ENCODE measurements at places on chromosomes 6 and 20.
A peak's percentile ranks its signal among the peaks of the same experiment; 100 is the strongest.

DNA sequence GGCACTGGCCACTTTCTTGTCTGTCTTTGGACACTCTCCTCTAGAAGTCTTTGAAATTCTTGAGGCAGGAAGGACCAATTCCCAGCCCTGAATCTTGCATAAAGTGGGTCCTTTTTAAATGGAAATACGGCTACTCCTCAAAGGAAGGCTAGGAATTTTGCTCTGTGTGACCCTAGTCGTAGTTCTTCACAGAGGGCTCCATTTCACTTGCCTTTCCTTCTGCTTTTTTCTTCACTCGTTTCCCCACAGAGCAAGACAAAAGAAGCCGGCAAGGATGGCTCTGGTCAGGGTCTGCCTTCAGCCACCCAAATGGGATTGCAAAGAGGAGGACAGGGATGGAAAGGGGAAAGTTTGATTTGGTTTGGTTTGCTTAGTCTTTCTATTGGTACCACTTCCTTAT lies 25.8 kb downstream of the HLA-E start:
- DNase-seq: no peak

DNA sequence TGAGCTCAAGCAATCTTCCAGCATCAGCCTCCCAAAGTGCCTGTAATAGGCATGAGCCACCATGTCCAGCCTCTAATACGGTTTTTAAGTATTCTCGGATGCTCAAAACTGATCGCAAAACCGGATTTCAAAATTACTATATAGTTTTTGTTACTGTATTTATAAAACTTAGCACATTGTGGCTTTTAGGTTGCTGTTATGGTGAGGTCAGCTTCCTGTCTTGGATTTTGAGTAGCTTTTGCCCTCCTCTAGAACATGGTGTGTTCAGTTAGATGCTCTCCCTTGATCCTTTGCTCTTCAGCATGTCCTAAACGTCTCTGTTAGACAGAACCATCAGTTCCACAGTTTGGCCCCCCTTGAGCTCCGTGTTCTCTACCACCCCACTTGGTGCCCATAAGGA lies 96.2 kb downstream of the RPP40 start:
- no peak for DNase-seq

- DNase-seq: no peak
These were observed 386.5 kb upstream of the ID4 start for GRCh38 chr6:19450651-19451050.

DNA sequence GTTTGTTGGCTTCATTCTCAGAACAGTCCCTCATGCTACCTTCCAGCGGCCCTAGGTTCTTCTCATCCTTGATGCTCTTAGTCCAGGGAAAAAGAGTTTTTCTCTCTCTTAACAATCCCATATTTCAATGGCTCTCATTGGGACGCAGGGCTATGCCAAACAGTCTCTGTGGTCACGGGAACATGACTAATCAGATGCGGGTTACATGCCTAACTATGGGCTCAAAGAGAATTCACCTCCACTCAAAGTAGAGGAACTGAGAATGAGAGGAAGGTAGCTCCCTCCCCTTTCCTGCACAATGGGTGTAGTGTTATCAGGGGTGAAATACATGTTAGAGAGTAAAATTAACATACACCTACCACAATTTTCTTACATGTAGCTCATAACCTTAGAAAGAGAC lies 18.1 kb upstream of the ATRN start:
- DNase-seq: no peak

GRCh38 chr20:45851501-45851900 lies 5.7 kb downstream of the ACOT8 start:
- no peak for DNase-seq

DNA sequence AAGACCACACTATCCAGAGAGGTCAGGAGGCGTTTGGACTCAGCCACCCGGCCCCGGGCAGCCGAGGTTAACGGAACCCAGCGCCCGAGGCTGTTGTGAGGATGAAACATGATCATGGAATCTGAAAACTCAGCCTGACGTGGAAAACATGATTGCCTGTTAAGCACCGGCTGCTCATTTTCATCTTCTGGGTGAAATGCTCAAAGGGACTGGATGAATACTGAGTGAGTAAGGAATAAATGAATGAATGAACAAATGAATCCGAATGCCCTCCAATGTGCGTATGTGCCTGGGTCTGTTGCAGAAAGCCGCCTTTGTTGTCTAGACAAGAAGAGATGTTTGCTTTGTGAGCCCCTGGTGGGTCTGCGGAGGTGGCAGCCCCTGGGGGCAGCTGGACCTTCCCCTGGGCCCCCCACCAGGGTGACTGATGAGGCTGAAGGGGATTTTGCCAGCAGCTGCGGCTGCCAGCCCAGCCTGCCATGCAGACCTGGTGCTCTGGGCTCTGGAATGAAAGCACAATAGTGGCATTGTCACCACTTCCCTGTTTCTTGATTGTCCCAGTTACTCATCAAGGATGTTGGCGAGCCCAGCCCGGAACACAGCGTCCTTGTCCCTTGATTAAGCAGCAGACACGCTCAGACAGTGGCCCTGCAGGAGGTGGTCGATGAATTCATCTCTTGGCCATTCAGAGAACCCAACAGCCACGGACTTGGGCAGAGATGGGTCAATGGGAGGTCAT lies 211.1 kb downstream of the ANKRD60 start:
- DNase-seq: no peak

DNA sequence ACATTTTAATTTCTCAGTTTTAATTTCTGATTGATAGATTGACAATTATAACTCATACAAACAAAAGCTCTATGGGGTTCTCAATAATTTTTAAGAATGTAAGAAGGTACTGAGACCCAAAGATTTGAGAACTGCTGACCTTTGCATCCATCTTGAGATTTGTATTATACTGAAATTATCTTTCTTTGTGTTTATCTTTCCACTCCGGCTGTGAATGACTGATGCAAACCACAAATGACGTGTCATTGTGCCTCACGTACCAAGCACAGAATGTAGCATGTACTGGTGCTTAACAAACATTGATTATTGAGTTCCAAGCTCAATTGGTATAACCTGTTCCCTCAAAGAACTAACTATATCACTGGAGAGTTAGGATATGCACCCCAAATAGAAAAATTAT lies 152.1 kb upstream of the SMLR1 start:
- DNase-seq: peak; percentile 61

DNA sequence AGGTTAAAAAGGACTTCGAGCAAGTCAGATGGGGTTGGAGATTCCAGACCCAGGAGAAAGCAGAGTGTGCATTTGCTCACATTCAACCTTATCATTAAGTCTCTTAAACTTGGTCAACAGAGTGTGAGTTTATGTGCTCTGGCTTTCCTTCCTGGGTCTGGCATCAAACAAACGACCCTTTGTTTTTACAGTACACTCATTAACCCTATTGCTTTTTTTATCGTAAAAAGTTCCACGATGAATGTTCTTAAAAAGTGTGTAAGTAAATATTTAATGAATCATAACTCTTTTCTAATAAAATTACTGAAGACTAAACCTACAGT lies 2.5 kb downstream of the FYN start:
- no peak for DNase-seq

DNA sequence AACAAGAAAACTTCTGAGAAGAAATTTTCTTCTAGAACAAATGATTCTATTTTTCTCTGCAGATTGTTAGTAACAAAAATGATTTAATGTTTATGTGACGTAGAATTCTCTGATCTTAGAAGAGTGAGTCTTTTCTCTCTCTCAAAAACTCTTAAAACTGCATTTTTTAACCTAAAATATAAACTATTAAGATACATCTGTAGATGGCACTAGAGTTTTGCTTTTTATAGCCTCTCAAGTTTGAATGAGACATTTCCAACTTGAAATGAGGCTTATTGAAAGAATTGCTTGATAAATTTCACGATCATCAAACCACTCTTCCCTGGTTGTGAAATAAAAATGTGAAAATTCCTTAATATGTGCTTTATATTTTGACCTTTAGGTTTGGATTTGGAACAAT lies 53.8 kb downstream of the PHF3 start:
- DNase-seq: no peak

GRCh38 chr6:12528136-12528535 lies 188.4 kb upstream of the PHACTR1 start:
- DNase-seq: no peak

DNA sequence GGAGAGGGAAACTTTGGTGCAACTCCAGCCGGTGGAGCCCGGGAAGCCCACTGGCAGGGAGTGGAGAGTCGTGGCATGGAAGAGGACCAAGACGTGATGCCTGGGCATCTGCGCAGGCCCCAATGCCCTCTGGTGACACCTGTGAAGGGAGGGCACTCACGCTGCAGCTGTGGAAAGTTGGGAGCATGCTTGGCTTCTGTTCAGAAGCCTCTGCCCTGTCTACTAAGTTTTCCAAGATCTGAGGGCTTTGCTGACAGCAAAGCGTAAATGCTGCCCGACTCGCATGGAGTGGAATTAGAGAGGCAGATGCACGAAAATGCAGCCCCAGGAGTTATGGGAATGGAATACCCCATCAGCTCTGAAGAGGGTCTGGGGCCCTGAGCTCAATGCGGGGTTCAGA lies 75.7 kb downstream of the SYNDIG1 start:
- no peak for DNase-seq

DNA sequence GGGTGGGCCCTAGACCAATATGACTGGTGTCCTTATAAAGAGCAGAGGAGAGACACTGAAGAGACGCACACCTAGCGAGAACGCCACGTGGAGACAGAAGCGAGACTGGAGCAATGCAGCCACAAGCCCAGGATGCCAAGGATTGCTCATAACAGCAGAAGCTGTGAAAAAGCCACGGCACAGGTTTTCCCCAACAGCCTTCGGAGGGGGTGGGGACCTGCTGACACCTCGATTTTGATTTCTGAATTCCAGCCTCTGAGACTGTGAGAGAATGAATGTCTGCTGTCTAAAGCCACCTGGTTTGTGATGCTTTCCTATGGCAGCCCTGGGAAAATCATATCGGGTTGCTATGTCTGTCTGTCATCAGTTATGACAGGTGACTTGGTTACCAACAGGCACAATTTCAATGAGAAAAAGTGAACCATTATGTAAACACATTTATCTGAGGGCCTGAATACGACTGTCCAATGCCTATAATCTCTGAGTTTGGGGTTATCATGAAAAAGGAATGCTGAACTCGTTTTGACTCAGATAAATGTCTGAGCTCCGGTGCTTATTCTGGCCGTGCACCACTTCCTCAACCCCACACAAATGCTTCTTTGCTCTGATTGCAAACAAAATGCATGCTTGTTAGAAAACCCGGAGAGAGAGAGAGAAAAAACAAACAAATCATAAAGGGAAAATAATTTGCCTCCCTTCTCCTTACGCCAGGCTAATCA lies 769.7 kb downstream of the PTPRT start:
- DNase-seq: no peak

DNA sequence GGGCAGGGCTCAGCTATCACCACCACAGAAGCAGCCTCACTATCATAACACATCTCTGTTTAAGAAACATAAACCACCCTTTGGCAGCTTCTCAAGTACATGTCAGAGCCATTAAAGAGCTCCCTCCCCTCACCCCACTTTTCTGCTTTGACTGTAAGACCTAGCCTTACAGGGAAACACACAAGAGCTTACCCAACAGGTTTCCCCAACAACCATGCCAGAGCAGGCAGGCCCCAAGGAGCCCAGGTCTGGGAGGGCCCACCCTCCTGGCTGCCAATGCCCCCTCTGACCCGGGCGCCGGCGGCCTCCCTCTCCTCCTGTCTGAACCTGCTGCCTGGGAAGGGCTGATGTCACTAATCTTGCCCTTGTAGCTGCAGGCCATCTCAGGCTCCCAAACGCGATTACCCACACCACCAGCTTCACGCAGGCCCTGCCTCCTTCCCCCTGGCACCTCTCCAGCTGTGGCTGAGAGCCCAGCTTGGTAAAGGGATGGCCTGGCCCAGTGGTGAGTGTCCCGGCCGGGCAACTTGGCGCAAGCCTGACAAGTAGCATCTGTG lies 402.0 kb downstream of the MAFB start:
- DNase-seq: no peak

DNA sequence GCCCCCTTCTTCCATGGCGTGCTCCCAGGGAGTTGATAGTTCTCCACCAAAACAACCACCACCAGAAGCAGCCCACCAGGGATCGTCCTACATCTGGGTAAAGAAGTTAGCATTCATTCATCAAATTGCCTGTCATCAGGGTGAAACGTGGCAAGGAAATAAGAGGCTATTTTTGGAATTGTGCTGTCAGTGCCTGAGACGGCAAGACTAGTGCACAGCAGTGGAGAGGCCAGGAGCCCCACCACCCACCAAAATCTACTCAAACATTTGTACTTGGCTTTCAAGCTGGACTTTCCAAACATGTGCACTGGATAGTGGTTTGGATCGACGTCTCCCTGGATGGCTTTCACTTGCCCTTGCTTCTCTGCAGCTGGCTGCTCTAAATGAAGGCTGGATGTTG lies 44.8 kb downstream of the TXNDC5 start:
- no peak for DNase-seq

GRCh38 chr6:130324657-130325056 lies 41.2 kb upstream of the TMEM200A start:
- no peak for DNase-seq

GRCh38 chr20:60327971-60328660 lies 369.9 kb downstream of the CDH26 start:
- DNase-seq: no peak

GRCh38 chr6:86153521-86153920 lies 510.8 kb upstream of the SYNCRIP start:
- DNase-seq: no peak

DNA sequence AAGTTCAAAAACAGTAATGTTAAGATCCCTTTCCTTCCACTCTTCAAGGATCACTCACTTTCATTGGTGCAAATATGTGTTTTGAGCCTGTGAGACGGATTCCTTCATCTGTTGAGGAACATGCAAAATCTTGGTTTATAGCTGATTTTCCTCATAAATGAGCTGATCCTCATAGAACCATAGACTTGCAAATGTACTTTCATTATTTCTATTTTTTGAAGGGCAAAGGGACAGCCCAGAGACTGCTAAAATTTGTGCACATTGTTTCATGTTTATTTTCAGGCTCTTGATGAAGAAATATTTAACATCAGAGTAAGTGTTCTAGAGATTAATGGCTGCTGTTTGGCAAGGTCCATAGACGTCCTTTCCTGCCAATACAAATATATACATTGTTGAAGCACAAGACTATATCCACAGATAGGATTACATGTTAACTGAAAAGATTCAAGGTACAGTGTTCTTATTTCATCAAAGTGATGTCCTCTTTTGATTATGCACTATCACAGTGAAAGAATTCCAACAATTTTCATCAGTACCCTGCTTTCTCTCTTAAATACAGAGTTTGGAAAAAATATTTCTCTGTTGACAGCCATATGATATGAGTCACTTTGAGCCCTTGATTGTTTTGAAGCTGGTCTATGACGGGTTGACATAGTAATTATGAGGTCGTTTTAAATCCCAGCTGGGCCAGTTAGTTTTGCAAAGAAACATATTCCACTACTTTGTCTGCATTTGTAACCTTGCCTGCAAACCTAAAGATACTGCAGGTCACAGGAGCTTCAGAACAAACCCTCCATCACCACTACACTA lies 95.7 kb downstream of the FILIP1 start:
- no peak for DNase-seq
